ENCODE measurements at places on chromosomes 11 and 22. TPM values are rescaled to one million over a fixed set of nuclear protein-coding genes. Genes with fewer than 3 reads are reported as not detected.

OR2AG2 gene
- polyA plus RNA-seq: not detected

DNA sequence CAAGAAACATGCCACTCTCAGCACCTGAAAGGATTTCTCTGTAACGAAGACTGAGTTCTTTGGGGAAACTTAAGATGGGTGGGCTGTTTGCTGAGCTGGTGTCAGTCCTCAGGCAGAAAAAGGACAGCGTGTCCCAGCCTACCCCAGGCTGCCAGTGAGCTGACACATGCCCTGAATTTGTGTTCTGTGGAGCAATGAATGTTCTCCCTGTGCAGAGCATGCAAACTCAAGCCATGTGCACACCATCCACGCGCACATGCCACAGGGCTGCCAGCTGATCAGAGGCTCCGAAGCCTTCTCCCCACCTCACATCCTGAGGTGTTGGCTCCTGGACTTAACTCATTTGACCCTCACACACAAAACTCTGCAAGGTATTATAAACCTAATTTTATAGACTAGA lies 104.9 kb downstream of the KCNC1 start:
- no peaks in the 10 kb centered on the region for H3K4me1 ChIP-seq
- no peaks in the 10 kb centered on the region for H3K27me3 ChIP-seq
- no peak overlapping the region for H3K27ac ChIP-seq
- DNase-seq: no peak
- no peaks in the 10 kb centered on the region for H3K36me3 ChIP-seq

DNA sequence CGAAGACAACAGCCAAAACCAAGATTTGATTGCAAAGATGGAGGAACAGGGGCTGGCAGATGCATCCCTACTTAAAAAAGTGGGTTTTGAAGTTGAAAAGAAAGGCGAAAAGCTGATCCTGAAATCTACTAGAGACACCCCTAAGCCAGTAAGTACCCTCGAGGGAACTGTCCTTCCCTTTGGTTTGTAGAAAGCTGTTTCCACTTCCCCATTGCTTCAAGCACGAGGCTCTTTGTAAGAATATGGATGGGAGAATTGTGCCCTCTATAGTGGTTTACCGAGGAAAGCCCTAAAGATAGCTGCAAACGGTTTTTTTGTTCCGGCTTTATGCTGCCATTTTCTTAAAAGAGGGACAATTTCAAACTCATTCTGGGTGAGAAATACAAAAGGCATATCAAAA lies 133.9 kb downstream of the WNT7B start:
- H3K27ac ChIP-seq: no peak overlapping the region
- peaks cover 29% of the 10 kb centered on the region for H3K36me3 ChIP-seq
- no peaks in the 10 kb centered on the region for H3K27me3 ChIP-seq
- peaks cover 6% of the 10 kb centered on the region for H3K4me1 ChIP-seq

GRCh38 chr11:83115551-83115950 lies 41.4 kb upstream of the PCF11 start:
- no peak overlapping the region for H3K27ac ChIP-seq
- no peaks in the 10 kb centered on the region for H3K36me3 ChIP-seq
- H3K27me3 ChIP-seq: no peaks in the 10 kb centered on the region
- no peak overlapping the region for H3K4me3 ChIP-seq

OR52I1 gene
- polyA plus RNA-seq: not detected

GRCh38 chr22:28398981-28399380 lies 280.7 kb downstream of the TTC28 start:
- H3K4me3 ChIP-seq: no peak overlapping the region
- no peak overlapping the region for H3K27ac ChIP-seq
- no peak for DNase-seq
- no peaks in the 10 kb centered on the region for H3K36me3 ChIP-seq
